ENCODE measurements at places on chromosomes 3 and 15. TPM values are rescaled to one million over a fixed set of nuclear protein-coding genes. Genes with fewer than 3 reads are reported as not detected.

The HIGD2B gene
- not detected for total RNA-seq

The ARHGAP31 gene
- 0.49 TPM for total RNA-seq

The ROBO2 gene
- total RNA-seq: 0.09 TPM

The CPNE9 gene
- total RNA-seq: not detected

The CTDSPL gene
- total RNA-seq: 56.5 TPM

The DCP1A gene
- 32.9 TPM for total RNA-seq

The LMAN1L gene
- total RNA-seq: not detected

- DNase-seq: no peak
Measured at GRCh38 chr3:180469149-180469548, 132.8 kb upstream of the TTC14 start.

- DNase-seq: no peak
Measured at GRCh38 chr3:15579051-15579450, 22.3 kb downstream of the HACL1 start.

- DNase-seq: no peak
Measured at GRCh38 chr15:55694652-55695150, 48.3 kb downstream of the PRTG start.

DNA sequence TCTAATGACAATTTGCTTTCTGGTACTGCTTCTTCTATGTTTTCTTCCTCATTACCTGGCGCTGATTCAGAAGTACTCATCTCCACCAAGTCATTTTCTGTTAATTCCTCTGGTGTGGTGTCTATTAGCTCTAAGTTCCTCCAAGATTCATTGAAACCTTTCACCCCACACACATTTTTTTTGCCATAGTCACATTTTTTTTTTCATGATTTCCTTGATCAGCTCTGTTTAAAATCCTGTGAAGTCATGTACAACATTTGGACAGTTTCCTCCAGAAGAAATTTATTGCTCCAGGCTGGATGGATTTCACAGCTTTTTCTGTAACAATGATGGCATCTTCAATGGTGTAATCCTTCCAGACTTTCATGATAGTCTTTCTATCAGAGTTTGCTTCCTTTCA, 243.2 kb upstream of the VEPH1 start:
- DNase-seq: no peak

GRCh38 chr3:151183265-151183671, 19.7 kb downstream of the GPR171 start:
- no peak for DNase-seq

DNA sequence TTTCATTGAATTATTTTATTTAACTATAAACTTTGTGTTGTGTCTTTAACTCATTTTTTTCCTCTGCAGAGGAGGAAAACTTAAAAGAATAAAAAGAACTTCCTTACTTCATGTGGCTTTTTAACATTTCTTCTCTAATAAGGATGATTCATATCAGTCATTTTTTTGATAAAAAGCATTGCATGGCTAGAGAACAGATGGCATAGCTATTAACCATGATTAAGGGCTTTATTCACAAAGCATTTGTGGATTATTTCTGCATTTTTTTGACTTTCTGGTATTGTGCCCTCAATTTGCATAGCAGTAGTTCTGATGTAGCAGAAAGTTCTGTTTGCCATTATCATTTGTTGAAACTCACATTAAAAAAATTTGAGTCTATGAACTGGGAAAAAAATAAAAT, 540.8 kb downstream of the SI start:
- no peak for DNase-seq

GRCh38 chr3:9820946-9821345, 10.9 kb downstream of the TTLL3 start:
- DNase-seq: peak; percentile 38

DNA sequence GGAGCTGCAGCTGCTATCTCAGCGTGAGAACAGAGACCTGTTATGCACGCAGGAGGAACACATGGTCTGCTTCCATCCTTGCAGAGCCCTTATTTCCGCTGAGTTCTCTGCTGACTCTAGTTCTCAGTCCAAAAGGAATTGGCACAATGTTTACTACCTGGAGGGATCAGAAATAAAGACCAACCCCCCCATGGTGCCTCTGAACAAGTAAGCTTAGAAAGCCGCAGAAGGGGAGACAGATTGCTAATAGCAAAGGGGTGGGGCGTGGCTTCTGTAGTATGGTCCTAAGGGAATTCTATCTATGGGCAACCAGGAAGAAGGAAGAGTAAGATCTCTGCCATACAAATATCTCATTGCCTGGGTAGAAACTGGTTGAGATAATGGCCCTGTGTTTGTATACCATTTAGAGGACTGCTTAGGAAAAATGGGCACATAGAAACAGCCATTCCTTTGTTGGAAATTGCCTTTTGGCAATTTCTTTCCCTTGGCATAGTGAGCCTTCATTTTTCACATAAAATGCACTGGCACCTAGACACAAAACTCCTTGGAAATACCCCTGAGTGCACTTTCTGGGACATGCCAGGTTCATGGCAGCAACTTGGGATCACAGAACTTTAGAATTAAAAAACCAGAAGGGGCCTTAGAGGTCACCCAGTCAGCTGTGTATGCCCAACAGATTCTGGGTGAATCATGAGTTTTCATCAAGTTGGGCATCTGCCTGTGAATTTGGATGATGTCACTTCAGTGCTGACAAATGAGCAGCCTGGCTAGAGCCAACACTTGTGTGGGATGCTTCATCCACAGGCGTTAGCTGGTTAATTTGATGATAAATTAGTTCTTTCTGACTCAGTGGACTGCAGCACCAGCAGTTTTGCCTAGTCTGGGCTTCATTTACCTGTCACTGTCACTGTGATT, 57.4 kb upstream of the STXBP5L start:
- DNase-seq: no peak
